Pons (tissue), 1 donor: ENCODE measurements at places on chromosomes 7 and 10.

DNA sequence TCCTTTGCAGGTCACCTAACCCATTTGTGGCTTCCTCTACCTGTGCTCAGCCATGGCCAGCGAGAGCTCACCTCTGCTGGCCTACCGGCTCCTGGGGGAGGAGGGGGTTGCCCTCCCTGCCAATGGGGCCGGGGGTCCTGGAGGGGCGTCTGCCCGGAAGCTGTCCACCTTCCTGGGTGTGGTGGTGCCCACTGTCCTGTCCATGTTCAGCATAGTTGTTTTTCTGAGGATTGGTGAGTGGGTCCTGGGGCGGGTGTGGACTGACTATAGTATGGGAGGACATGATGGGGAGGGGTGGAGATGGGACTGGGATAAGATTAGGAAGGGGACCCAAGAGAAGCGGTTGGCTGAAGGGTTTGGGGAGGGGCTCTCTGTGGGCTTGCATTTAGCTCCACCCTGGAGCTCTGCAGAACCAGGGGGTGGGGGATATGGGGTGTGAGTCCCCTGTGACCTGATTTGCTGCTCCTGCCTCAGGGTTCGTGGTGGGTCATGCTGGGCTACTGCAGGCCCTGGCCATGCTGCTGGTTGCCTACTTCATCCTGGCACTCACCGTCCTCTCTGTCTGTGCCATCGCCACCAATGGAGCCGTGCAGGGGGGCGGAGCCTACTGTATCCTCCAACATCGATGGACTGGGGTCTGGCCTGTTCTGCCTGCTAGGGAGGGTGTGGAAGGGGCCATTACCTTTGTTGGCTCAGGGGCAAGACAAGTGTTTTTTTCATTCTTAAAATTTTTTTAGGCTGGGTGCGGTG lies 1.8 kb downstream of the SLC12A9 start:
- no peak for DNase-seq

DNA sequence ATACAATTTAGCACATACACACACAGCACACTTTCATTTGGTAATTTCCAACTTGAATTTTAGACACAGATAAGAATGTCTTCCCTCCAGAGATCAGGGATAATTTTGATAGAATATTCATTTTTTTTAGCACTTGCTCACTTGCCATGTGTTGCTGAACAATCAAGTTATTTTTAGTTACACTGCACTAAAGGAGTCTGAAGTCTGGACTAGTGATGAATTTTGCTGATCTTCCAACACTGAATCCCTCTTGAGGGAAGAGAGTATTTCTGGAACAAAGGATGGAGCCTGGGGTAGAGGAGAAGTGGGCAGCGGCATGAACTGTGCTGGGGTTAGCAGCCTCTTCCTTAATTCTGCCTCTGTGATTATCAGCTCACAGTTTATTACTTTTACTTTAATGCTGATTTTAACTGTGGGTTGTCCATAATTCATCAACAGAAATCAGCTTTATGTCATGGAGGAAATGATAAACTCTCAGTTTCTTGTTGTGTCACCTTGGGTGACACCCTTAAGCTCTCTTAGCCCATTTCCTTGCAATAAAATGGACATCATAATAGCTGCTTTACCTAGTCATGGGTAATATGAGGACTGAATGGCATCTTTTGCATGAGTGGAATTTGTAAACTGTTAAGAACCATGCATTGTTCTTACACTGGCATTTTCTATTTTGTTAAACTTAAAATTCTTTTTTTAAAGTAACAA lies 32.1 kb downstream of the SGPL1 start:
- DNase-seq: no peak

GRCh38 chr7:115822380-115822779 lies 208.2 kb downstream of the TFEC start:
- DNase-seq: no peak

GRCh38 chr7:95630702-95631458 lies 34.6 kb upstream of the PDK4 start:
- no peak for DNase-seq

- DNase-seq: no peak
Observed at GRCh38 chr10:17074541-17074847, 55.1 kb downstream of the CUBN start.

DNA sequence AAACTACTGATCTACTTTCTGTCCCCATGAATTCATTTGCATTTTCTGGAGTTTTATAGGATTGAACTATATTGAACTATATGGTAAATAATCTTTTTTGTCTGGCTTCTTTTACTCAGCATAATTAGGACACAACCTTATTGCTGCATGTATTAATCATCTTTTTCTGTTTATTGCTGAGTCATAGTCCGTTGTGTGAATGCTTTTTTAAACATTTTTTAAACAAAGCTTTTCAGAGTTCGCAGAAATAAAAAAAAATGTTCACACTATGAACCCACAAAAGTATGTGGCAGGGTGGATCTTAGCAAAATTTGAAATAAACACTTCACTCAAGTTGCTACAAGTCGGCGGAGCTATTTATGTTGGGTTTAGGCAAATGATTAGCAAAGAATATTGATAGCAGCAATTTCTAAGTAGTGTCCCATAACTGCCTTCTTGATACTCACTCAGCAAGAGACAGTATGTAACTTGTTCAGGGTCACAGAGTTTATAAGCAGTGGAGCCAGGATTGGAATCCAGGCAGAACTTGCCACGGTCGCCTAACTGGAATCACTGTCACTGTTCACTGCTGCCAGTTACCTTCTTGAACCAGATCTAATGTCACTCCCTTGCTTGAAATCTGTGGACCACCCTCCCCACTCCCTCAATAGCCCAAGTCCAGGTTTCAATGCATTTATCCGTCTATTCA lies 5.6 kb downstream of the CH25H start:
- no peak for DNase-seq

- peak; percentile 34 for DNase-seq
Observed at GRCh38 chr10:83373671-83374070, 765.6 kb upstream of the GHITM start.

DNA sequence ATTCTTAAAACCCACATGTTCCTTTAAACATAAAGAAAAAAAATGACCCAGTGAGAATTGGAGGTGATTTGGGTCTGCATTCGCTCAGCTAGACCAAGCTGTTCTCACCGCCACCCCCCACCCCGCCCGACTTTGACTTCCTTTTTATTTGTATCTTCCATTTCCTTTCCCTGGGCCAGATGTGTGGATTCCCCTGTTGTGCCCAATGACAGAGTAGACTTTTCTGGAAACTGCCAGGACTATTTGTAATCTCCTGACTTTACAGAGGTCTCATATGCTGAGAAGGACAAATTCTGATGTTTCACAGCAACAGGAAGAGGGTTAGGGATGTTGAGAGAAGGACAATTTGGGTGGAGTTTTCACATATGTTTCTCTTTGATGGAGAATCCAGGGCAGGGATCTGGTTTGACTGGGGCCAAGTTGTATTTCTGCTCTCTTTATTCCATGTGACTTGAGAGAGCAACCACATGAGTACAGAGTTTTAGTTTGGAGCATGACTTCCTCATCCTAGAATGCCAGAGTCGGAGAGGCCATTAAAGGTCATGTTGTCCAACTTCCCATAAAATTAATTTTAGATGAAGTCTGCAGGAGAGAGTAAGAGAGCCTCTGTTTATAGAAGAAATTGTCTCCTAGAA lies 1023.2 kb downstream of the LRMDA start:
- DNase-seq: no peak

- DNase-seq: no peak
Observed at GRCh38 chr10:121308020-121308419, 290.2 kb downstream of the FGFR2 start.

GRCh38 chr7:122290476-122290875 lies 14.1 kb downstream of the FEZF1 start:
- DNase-seq: no peak

DNA sequence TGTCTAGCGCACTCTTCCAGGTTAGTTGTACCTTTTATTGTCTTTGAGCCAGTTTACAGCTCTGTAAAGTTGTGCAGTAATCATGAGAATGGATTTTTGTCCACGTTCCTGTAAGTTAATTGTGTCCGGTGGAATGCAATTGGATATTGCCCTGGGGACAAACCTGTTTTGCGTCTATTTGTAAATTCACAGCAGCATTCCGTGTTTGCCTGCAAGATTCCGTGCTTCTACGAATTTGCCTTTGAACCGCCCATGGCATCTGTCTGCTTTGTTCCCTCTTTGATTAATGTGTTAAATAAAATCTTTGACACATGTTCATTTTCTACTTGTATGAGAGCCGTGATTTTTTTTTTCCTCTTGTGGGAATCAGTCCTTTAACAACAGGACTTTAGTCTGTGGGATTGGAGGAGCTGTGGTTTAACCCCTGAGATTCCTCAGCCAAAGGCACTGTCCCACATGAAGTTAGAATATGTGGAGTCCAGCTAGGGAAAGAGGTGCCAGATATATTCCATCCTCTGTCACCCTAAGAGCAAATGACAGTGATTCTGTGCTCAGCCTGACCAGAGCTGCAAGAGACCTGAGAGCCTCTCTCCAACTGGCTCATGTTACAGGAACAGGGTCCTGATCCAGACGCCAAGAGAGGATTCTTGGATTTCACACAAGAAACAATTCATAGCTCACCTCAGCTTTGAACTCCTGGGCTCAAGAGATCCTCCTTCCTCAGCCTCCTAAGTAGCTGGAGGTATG lies 126.3 kb downstream of the COL26A1 start:
- DNase-seq: no peak

- peak; percentile 5 for DNase-seq
Observed at GRCh38 chr7:28297801-28298459, 114.4 kb upstream of the CREB5 start.
